ENCODE measurements at places on chromosomes 1 and 21.

DNA sequence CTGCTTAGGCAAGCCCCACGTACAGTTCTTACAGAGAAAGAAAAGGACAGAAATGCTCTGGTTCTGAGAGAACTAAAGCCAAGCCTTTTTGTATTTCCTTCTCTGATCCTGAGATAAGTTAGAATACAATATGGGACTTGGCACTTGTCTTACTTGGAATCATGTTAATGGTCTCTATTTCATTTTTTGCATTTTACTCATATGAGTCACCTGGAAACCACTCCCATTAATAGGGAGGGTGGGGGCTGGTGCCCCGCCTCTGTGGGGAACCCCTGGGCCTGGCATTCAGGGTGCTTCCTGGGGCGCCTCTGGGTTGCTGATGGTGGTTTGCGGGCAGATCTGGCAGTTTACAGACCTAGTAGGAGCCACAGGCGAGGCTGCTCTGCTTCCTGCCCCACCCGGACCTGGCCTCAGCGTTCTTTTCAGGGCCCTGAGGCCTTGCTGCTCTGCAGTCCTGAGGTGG is 26.7 kb downstream of the TSPAN2 start:
- DNase-seq: no peak

DNA sequence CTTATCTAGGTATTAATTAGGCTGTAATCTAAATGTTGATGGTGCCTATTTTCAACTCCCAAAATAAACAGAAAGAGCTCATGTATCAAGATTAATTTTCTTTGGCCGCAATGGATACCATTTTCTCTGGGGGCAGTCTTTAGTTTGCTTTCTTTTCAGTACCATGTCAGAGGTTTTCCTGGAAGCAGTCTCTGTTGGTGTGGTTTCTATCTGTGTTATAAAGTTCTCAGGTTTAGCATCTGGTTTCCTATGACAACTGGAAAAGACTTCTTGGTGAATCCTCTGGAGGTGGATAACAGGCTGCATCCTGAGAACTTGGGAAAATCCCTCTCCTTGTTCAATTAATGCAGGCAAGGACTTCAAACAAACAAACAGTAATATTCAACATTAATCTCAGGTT is 38.7 kb upstream of the BATF3 start:
- no peak for DNase-seq

- DNase-seq: no peak
These were observed 21.7 kb downstream of the RNF187 start for GRCh38 chr1:228508840-228509415.

GRCh38 chr1:94636624-94637023 is 95.1 kb upstream of the F3 start:
- no peak for DNase-seq

- peak; percentile 12 for DNase-seq
These were observed 25.5 kb downstream of the EVI5 start for GRCh38 chr1:92759361-92759760.

DNA sequence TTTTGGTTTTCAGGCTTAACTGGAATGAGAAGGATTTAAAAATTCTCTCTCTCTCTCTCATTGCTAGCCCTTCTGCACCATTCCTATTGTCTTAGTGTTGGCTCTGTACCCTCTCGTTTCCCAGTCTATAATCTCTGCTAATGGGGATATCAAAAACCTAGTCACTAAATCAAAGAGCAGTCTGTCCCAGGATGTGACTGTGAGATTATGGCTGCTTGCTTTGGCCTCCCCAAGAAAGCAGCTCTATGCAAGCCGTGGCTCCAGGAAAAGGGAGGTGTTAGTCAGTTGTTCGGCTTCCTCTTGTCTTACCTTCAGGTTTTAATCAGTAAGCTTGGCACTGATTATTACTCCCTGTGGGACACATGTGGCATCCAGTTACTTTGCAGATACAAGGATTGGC is 468.8 kb downstream of the USP25 start:
- DNase-seq: no peak

All from suppressor macrophage treated with lipopolysaccharide for 4 hours (primary cell).